ENCODE measurements at places on chromosomes 11 and 22.

- DNase-seq = no peak
These were observed 90.0 kb upstream of the NARS2 start for GRCh38 chr11:78664636-78665035.

DNA sequence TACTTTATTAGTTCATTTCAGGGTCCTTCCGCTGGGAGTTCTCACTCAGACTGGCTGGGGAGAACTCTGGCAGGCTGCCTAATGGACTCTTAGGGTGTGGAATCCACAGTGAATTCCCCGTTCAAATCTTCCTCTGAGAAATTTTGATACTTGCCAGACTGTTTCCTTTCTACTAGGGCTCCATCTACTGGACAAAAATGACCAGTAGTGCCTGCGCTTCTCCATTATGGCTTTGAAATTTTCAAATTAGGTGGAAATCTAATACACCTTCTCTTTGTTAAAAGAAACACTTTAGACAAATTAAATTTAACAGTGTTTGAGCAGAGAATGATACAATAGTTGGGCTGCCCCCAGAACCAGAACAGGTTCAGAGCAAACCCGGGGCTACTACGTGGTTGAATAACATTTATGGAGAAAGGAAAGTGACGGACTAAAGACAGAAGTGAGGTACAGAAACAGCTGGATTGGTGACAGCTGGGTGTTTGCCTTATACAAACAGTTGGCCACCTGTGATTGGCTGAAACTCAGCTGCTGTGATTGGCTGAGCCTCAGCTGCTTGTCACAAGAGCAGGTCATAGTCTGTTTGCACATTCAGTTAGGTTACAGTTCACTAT lies 52.9 kb upstream of the FDX1 start:
- DNase-seq = peak; percentile 38

GRCh38 chr11:69358398-69359020 lies 64.6 kb downstream of the MYEOV start:
- no peak for DNase-seq

- peak; percentile 68 for DNase-seq
These were observed 16.6 kb downstream of the ASCC2 start for GRCh38 chr22:29821291-29822016.

DNA sequence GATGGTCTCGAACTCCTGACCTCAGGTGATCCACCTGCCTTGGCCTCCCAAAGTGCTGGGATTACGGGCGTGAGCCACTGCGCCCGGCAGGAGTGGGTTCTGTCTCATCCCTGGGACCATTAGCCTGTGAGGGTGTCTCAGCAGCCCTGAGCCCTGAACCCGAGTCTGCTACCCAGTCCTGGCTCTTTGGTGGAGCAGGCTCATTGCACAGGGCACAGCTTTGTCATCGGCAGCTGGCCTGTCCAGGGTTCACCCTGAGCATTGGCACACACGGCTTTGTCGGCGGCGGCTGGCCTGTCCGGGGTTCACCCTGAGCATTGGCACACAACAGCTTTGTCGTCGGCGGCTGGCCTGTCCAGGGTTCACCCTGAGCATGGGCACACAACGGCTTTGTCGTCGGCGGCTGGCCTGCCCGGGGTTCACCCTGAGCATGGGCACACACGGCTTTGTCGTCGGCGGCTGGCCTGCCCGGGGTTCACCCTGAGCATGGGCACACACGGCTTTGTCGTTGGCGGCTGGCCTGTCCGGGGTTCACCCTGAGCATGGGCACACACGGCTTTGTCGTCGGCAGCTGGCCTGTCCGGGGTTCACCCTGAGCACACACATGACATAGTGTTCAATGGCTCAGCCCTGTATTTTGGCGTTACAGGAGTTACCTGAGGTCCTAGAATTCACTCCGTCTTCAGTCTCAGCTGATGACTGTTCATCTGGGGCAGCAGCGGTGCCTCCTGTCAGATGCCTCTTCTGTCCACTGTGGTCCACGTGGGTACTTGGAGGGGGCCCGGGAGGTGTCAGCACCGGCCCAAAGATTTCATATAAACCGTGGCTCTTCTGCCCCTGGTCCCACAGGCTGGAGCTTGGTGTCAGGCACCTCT lies 1082.5 kb downstream of the BRD1 start:
- no peak for DNase-seq

GRCh38 chr22:50319503-50319951 lies 7.3 kb downstream of the DENND6B start:
- DNase-seq = no peak

DNA sequence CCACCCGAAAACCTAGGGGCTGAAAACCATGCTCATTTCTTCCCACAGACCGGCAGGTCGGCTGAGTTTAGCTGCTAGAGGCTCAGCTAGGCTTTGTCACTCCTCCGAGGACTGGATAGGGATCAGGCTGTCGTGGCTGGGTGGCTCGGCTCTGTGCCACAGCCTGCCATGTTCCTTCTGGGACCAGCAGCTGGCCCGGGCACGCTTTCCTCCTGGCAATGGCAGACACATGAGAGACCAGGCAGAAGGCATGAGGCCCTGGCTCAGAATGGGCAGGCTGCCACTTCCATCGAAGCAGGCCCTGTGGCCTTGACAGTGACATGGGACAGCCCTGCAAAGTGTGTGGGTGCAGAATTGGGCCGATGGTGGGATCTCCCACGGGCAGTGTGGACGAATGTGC lies 20.9 kb downstream of the PARVG start:
- no peak for DNase-seq

- DNase-seq = no peak
These were observed 15.6 kb downstream of the GDPD5 start for GRCh38 chr11:75510004-75510722.

DNA sequence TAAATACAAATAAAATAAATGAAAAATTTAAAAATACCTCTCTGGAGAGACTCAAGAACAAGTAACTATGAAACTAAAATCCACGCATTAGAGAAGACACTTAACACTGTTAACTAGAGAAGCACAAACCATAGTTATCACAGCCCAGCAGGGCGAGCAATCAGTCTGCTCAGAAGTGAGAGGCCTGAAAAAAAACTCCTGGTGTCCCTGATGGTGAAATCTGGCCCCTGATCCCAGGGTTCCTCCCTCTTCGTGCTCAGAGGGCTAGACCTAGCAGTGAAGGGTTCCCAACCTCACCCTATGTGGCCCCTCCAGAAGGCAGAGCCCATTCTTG lies 49.7 kb upstream of the VPREB1 start:
- DNase-seq = no peak

DNA sequence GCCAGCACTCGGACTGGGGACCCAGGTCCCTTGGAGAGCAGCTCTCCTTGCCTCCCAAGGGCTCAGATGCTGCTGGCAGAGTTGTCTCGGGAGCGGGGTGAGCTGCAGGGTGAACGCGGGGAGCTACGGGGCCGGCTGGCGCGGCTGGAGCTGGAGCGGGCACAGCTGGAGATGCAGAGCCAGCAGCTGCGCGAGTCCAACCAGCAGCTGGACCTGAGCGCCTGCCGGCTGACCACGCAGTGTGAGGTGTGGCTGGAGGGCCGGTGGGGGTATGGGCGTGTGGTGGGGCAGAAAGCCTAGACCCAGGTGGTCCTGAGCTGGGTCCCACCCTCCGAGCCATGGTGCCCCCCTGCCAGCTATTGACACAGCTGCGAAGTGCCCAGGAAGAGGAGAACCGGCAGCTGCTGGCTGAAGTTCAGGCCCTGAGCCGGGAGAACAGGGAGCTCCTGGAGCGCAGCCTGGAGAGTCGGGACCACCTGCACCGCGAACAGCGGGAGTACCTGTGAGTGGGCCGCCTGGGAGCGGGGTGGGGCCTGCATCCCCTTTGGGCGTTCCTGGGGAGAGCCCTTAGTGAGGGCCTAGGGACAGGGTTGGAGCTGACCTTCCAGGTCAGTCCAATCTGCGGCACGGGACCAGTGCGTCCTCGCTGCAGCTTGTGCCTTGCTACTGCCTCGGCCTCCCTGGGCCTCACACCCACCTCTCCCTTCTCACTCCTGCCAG lies 5.8 kb upstream of the RPS6KA4 start:
- DNase-seq = no peak

GRCh38 chr11:133323354-133323753 lies 208.9 kb downstream of the OPCML start:
- DNase-seq = no peak

DNA sequence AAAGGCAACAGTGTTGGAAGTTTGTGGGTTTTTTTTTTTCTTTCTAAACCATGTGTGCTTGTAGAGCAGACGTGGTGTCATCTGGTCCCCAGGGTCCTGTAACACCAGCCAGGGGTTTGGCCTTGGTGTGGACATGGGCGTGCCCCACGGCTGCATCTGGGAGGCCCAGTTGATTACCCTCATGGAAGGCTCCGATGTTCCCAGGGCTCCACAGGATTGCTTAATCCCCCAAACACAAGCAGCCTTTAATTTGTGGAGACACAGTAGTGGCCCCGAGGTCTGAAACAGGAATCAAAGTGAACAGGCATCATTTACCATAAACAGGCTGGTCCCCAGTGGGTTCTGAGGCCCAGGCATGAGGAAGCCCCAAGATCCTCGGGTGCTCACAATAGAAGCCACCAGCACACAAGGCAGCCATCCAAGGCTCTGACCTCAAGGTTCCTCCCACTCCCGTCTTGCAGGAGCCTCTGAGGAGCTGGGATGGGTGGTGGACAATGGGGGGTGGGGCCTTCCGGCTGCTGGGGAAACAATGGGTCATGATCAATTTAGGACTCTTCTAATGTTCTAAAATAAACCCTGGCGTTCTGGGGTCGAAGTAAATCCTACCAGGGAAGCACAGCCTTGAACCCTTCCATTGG lies 115.0 kb upstream of the CD82 start:
- no peak for DNase-seq

DNA sequence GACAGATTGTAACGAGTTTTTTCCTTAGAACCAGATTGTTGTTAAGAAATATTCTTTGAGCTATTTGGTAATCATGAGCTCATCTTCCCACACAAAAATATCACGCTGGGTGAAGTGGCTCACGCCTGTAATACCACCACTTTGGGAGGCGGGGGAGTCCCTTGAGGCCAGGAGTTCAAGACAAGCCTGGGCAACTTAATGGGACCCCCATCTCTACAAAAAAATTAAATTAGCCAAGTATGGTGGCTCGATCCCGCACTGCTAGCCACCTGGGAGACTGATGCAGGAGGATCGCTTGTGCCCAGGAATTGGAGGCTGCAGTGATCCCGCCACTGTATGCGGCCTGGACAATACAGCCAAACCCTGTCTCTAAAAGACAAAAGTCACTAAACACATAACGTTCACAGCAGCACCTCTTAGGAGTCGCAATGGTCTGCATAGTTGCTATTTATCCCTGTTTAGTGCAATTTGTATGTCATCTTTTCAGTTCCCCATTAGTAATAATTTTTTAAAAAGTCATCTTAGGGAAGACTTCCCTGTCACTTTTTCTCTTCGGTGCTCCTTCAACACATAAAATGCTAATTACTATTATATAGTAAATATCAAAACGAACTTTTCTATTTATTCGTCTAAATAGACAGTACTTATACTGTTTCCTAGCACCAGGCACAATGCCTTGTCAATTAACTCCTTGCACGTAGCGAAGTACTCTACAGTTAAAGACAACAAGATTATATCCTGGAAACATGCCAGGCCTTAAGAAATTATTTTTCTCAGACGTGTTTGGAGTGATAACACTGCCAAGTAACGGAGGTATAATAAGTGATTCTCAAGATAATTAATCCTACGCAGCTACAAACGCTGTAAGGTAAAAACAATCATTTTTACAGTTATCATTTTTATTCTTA lies 1.1 kb downstream of the ST13 start:
- DNase-seq = peak; percentile 7

- DNase-seq = no peak
These were observed 22.8 kb downstream of the KLHL22 start for GRCh38 chr22:20472629-20473442.

GRCh38 chr11:57513911-57514537 lies 1.5 kb downstream of the SLC43A1 start:
- no peak for DNase-seq

- DNase-seq = no peak
These were observed 148.9 kb downstream of the BRD1 start for GRCh38 chr22:49678842-49679170.

GRCh38 chr11:35962369-35963138 lies 18.7 kb downstream of the LDLRAD3 start:
- no peak for DNase-seq

DNA sequence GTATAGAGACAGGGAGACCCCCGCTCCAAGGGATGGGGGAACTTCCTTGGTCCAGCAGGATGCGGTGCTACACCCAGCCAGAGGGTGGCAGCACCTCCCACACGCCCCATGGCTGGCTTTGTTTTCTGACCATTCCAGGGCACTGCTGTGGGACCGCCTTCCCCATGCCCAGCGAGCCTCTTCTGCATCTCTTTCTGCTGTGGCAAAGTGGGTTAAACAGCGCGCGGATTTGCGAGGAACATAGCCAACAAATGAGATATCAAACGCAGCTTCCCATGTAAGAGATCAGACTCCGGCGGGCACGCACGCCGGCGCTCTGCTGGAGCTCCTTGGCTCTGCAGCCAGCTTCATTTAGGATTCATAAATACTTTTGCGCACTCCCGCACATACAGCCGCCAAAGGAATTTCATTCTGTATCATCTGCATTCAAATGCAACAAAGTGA lies 485.8 kb upstream of the CADM1 start:
- DNase-seq = no peak

DNA sequence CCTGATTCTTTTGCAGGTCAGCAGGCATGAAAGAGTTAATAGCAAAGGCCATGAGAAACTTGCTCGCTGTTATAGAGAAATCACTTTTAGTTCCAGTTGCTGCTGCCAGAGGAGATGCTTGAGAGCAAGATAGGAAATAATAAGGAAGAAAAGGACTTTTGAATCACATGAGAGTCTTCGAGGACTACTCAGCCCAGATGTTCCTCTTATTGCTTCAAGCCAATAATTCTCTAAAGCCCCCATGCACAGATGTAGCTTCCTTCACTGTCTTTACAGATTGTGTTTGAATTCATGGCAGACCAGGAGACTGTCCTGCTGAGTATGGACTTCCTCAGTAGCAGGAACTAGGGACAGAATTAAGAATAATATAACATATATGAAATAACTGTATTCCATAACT lies 50.1 kb upstream of the OLFML1 start:
- DNase-seq = no peak

DNA sequence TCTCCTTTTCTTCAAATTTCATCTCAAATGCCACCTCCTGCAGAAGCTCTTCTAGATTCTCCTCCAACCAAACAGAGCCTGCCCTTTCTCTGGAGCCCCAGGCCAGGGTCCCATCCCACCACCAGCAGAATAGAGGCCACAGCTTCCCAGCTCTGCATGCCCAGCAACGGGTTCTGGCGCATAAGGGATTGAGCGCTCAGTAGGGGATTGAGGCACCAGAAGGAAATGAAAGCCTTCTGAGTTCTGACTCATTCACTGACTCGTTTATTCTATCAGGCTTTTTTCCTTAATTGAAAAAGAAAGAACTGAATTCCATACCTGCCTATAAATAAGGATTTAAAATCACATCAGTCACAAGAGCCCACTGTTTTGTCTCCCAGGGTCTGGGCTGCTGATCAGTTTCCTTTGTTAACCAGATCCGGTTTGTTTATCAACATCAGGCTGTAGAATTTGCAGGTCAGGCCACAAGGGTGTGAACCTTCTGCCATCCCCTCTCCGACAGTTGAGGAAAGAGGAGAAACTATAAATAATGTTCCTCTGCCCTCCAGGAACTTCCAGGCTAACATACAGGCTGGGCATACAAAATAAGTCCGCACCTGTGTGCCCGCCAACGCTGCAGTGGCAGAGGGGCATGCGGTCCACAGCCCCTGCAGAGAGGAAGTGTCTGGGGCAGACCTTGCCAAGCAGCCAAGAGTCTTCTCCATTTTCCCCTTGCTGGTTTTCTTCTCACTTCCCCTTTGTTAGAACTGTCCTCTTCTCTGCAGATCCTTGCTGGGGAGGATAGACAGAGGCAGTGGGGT lies 63.5 kb upstream of the PRDM11 start:
- peak; percentile 49 for DNase-seq

- DNase-seq = no peak
These were observed 6.2 kb downstream of the GRAP2 start for GRCh38 chr22:39907047-39907446.
